Activated CD4-positive, alpha-beta T cell treated with anti-CD3 and anti-CD28 coated beads, Interleukin-2, Interleukin-4, amounts not matched to agents 100 ng/mL and 50 ng/mL, durations not matched to agents 16 hours and 8 hours (primary cell): ENCODE measurements at places on chromosomes 16 and 17.

DNA sequence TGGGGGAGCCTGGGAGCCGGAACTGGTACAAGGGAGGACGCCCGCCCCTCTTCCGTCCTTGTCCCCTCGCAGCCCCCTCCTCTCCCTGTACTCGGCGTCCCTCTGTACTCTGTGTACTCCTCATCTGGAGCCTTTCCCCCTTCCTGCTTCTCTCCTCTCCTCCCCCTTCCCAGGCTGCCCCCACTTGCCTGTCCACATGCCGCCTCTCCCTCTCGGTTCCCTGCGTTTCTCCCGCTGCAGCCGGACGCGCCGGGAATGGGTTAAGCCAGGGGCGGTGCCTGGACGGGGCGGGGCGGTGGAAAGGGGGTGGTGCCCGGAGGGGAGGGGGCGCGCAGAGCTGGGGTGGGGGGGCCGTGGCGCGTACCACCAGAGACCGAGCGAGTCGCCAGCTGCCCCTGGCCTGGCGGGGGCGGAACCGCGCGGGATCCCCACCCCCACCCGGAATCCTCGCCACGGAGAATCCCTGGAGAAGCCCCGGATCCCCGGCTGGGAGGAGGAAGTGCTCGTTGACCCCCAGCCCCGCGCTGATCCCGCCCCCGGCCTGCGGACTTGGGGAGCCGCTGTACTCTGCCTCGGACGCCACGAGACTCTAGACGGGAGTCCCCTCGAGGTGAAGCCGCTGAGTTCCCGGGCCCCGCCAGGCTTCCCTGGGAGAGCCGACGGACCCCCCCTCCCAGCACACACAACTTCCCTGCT is 22.6 kb downstream of the GJD3 start:
- DNase-seq, result no peak

DNA sequence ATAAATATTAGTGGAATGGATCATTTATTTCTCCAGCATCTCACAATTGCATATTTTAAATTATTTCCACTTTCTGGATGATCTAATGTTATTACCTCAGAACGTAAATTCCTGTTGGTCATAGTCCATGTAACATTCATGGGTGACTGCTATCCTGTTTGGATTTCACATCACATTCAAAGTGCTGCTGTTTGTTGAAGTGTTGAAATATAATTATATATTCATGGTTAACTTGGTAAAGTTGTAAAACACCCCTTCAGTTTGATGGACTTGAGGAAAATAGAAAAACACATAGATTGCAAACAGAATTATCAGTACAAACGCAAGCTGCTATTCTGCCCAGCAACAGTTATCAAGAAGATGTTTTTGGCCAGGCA is 59.6 kb downstream of the TANGO6 start:
- no peak for DNase-seq

DNA sequence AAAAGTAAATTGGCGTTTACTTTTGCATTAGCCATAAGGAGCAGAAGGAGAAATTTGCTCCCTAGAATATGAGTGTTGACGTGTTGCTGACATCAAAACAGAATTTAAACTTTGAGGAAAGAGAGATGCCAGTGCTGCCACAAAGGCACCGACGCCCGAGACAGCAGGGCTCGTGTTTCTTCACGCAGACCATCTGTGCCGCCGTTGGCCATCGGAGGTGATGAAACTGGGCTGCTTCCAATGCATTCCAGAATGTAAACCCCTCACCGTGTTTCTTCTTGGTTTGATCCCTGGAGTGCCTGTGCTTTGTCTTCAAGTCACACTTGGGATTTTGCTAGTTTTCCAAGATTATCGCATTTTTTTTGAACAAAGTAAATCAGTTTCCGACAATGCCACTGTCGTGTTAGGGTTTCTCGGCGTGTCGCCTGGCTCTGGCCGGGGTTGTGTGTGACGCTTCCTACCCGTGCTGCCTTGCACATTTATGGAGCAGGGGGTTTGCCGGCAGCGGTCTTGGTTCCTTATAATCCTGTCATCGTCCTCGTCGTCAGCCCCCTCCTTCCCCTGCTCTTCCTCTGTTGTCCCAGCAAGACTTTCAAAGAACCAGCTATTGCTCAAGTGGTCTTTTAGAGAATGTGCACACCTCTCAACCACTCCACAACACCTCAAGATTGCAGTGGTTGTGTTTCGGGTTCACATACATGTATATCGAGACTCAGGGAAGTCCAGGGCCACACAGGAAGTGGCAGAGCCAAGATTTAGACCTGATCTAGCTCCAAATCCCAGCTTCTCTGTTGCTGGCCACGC is 103.9 kb downstream of the METRNL start:
- DNase-seq, result no peak

- no peak for DNase-seq
Observed at GRCh38 chr17:36657763-36658490, 56.5 kb downstream of the MRM1 start.

DNA sequence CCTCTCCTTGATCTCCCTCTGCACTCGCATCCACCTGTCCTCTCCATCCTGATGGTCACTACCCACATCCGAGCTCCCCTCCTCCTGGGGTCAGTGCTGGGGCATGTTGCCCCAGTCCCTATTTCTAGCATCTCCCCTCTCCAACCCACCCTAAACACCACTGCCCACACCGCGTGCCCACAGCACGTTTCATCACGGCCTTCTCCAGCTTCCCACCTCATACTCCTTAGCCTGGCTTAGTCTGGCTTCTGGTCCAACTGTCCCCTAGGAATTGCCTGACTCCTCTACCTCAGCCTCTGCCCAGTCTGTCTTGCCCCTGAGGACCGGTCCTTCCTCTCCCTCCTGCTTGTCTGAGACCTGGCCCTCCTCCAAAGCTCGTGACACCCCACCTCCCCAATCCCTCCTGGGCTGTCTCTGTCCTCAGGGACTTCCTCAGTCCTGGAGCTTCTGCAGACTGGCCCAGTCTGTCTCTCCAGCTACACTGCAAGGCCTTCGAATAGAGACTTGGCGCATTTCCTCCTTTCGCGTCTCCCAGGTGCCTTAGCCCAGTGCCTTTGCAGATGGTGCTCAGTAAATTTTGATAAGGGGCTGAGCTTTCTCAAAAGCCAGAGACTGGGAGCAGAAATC is 4.9 kb downstream of the ALOX15 start:
- no peak for DNase-seq

DNA sequence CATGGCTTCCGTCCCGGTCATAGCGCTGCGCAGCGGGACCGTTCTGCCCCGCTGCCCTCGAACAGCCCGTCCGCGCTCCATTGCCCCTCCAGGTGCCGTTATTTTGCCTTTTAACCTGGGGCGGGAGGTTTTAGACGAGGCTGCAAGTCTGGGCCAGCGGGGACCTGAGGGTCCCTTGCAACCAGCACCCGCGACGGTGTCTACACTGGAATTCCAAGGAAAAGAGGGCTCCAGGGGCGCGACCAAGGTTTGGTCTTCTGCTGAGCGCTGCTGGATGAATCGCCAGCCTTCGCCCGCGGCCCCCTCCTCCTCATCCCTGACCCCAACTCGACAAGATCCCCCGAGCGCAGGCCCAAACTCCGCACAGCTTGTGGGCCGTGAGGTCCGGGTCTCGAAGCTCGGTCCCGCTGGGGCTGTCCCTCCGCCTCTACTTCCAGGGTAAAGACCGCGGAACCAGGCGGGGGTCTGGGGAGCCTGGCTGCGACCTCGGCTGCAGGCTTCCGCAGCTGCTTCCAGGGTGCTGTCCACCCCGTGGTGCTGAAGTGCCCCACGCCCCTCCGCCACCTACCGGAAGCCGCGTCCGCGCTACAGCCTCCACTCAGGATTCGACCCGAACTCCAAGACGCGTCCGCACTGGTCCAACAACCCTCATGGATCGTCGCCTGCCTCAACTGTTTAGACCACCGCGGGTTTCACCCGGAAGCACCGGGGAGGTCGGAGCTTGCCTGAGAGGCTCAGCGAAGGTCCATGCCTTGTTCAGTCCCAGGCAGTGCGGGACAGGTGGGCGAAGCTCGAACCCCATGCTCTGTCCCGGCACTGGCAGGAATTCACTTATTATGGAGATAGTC is 10.1 kb upstream of the CA4 start:
- DNase-seq, result peak; percentile 53

DNA sequence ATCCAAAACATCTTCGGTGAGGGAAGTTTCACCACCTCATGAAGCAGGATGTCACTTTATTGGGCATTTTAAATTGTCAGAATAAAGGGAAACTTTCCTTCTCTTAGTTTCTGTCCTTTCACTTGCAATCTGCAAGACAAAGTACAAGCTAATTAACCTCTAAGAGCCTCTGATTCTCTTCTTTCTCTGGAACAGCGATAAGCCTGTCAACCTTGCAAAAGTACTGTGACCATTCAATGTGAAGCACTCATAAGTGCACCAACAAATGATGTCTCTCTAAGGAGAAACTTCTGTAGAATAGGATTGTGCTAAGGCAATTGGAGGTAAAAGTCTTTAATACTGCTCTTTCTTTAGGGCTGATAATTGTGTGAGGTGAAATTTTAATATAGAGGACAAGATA is 1622.3 kb downstream of the CDH8 start:
- no peak for DNase-seq
